ENCODE measurements at places on chromosomes 7 and 10. TPM values are rescaled to one million over a fixed set of nuclear protein-coding genes. Genes with fewer than 3 reads are reported as not detected.

SPAM1 gene
- polyA plus RNA-seq: not detected

GRCh38 chr10:128384831-128385230, 258.6 kb upstream of the MKI67 start:
- no peaks in the 10 kb centered on the region for H3K4me1 ChIP-seq
- H3K4me3 ChIP-seq: no peak overlapping the region
- DNase-seq: no peak

DNA sequence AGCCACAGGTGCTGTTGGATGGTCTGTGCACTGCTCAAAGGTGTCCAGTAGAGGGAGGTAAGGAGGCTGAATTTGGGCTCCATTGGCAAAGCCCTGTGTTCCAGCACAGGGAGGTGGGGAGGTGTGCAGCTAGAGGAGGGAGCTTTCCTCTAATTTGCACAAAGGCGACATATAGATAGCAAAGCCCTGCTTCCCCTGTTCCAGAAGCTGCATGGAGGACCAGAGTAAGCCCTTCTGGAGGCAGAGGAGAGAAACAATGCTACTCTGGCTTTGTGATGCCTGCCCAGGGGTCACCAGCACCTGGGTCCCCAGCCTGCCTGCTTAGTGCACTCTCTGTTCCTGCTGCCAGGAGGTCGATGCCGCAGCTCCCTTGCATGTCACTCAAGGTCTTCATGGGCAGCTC, 3.4 kb upstream of the ARHGAP22 start:
- no peaks in the 10 kb centered on the region for H3K27me3 ChIP-seq
- peaks cover 27% of the 10 kb centered on the region for H3K4me1 ChIP-seq
- no peak overlapping the region for H3K27ac ChIP-seq
- H3K36me3 ChIP-seq: no peaks in the 10 kb centered on the region
- DNase-seq: peak; percentile 74

LIPM gene
- polyA plus RNA-seq: not detected

DNA sequence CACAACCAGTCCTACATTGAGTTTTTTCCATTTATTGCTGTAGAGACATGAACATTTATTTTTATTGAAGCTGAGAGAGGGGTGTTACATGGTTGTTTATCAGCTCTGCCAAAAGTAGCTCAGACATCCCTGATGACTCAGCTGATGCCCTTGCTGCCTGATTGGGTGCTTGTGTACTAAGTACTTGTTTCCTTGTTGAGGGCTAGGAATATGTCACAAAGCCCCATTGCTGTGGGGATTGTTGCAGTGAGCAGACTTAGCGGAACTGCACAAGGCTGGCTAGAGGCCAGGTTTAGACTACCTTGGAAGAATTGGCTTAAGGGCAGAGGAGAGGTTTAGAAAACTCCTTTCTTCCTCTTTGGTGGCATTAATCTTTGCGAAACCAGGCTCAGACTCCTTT, 110.6 kb downstream of the AUTS2 start:
- H3K4me3 ChIP-seq: no peak overlapping the region
- no peaks in the 10 kb centered on the region for H3K36me3 ChIP-seq
- H3K27ac ChIP-seq: no peak overlapping the region

- no peak for DNase-seq
- no peaks in the 10 kb centered on the region for H3K36me3 ChIP-seq
- no peaks in the 10 kb centered on the region for H3K27me3 ChIP-seq
- no peak overlapping the region for H3K27ac ChIP-seq
Observed at GRCh38 chr10:104937567-104937966, 296.5 kb downstream of the SORCS3 start.

DNA sequence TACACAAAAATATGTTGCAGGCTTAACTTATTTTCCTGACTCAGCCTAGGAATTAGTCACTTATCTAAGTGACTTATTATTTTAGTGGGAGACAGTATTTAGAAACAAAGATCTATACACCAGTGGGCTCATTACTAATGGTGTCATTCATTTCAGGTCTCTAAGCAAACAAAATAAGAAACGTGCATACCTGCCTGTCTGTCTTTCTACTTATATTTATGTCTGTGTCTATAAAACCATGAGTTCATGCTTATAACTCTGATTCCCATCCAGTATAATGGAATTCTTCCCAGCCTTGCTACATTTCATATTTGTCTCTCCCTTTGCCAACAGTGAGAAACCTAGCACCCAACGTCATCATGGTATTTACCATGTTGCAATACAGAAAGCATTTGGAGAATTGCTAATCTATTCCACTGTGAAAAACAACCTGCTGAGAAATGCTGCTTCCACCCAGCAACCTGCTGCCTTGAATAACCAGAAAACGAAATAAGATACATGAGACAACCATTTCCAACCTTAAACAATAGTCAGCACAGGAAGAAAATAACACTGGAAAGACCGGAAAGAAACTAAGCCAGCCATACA, 501.0 kb downstream of the GLRX3 start:
- no peaks in the 10 kb centered on the region for H3K4me1 ChIP-seq
- no peak for DNase-seq
- H3K4me3 ChIP-seq: no peak overlapping the region
- no peak overlapping the region for H3K27ac ChIP-seq
- H3K36me3 ChIP-seq: no peaks in the 10 kb centered on the region
- H3K27me3 ChIP-seq: no peaks in the 10 kb centered on the region
